ENCODE measurements at places on chromosomes 2 and 18.

DNA sequence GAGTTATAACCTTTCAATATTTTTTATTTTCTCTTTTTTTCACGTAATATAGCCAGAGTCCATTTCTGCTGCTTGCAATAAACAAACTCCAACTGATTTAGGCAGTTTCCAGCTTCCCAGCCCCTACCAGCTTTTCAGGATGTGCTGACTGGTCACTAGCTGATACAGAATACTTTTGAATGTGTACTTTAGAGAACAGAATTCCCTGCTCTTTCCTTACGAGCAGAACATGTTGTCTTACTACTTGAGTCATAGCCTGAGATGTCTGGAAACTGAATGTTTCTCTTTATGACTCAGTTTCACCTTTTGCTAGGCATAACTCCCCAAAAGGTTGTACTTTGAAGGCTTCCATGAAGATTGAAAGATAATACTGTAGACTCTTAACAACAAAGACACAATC, 44.5 kb upstream of the KCNE4 start:
- no peak for DNase-seq

GRCh38 chr18:78675231-78675630, 304.4 kb upstream of the SALL3 start:
- DNase-seq = no peak

- DNase-seq = no peak
These were observed 1.4 kb upstream of the CAPN10 start for GRCh38 chr2:240585101-240585500.

GRCh38 chr2:148899638-148900318, 24.8 kb downstream of the KIF5C start:
- DNase-seq = no peak

GRCh38 chr18:54776282-54776977, 51.8 kb upstream of the RAB27B start:
- no peak for DNase-seq

DNA sequence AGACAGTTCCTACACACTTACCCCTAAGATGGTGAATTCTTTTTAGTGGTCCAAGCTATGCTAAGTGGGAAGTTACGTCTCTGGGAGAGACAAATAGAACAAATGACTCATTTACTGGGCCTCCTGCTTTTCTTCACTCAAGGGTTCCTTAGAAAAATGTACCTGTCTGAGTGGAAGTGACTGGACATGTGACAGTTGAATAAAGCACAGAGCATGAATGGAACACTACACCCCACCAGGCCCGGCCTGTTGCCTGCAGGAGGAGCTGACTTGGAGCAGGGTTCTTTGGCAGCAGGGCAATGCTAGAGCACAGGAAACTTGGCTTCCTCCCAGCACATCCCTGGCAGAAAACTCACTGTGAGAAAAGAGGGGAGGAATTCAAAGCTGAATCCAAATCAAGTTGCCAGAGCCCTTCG, 451.0 kb upstream of the SETBP1 start:
- DNase-seq = no peak

DNA sequence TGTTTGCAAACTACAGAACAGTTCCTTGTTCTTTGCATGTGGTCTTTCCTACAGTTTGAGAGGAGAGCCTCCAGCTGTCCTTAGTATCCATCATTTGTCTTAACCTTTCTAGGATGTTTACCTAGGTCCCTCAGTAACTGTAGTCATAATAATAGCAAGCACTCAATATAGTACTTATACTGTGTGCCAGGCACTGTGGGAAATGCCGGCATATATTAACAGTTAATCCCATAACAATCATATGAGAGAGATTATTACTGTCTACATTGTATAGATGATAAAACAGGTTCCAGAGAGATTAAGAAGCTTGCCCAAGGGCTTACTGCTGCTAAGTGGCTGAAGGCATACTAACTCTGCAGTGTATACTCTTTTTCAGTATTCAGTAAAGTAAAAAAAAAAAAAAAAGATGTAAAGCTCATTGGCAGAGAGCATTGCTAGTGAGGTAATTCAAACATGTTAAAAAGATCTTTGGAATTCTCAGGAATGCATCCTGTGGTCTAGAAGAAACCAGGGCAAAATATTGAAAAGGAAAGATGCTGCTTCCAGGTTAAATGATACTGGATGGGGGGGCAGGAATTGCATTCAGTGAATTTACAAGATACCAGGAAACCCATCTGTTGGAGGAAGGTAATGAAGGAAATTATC, 72.3 kb downstream of the SPTBN1 start:
- no peak for DNase-seq

GRCh38 chr2:183124957-183125255, 663 bp downstream of the NUP35 start:
- no peak for DNase-seq

DNA sequence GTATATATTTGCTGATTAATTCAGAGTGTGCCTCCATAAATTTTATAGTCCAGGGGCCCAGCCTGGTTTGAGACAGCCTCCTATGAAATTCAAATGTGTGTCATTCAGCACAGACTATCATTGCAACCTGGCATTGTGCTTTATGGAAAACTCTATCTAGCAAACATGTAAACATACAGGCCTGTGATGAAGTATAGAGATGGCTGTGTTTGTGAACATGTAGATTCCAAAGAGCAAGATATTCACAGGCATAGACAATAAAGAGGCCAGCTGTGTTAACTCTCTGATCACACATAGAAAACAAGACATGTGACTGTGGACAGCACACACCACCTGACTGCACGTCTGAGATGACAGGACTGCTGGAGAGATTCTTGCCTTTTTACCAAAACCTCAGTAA, 297.9 kb downstream of the EN1 start:
- DNase-seq = no peak

GRCh38 chr2:74498500-74499266, 720 bp downstream of the LBX2 start:
- no peak for DNase-seq

GRCh38 chr2:7180638-7181370, 263.6 kb downstream of the RNF144A start:
- no peak for DNase-seq

GRCh38 chr18:3998698-3999333, 456.3 kb downstream of the DLGAP1 start:
- DNase-seq = no peak

GRCh38 chr2:134079373-134079772, 174.5 kb upstream of the MGAT5 start:
- DNase-seq = no peak

- DNase-seq = no peak
These were observed at the start of gene CHST9 for GRCh38 chr18:27185025-27185763. TSS of gene CHST9 (minus strand) at chr18:27185308. CDS start at chr18:27142809, 42,499 bp downstream.

- no peak for DNase-seq
These were observed 71.4 kb upstream of the ITGB6 start for GRCh38 chr2:160271171-160272086.

DNA sequence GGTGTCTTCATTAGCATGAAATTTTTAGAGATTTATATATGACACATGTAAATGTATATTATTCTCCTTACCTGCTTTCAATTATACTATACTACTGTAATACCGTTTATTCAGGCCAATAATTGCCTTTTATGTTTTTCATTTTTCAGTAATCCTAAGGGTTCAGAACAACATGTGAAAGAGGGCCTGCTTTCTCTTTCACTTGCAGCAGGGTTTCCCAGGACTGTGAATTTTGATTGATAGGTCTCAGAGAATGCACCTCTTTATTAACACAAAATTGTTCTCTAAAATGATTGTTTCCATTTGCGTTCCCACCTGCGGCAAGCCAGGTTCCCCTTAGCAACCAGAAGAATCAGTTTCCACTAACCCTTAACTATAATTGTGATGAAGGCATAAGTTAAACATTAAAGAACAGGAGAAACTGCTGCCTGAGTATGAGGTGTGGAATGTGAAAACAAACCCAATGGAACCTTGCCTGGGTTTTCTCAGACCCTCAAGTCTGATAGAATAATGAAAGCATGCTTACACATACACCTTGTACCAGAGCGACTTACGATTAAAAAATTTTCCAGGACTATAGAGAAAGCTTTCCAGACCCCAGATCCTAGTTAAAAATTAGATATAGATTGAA, 1591.2 kb upstream of the LRRTM1 start:
- DNase-seq = no peak

GRCh38 chr2:8475349-8476031, 206.4 kb upstream of the ID2 start:
- DNase-seq = no peak

GRCh38 chr18:54742659-54743604, 85.3 kb upstream of the RAB27B start:
- DNase-seq = no peak

GRCh38 chr18:9596226-9596625, 18.1 kb downstream of the PPP4R1 start:
- no peak for DNase-seq

DNA sequence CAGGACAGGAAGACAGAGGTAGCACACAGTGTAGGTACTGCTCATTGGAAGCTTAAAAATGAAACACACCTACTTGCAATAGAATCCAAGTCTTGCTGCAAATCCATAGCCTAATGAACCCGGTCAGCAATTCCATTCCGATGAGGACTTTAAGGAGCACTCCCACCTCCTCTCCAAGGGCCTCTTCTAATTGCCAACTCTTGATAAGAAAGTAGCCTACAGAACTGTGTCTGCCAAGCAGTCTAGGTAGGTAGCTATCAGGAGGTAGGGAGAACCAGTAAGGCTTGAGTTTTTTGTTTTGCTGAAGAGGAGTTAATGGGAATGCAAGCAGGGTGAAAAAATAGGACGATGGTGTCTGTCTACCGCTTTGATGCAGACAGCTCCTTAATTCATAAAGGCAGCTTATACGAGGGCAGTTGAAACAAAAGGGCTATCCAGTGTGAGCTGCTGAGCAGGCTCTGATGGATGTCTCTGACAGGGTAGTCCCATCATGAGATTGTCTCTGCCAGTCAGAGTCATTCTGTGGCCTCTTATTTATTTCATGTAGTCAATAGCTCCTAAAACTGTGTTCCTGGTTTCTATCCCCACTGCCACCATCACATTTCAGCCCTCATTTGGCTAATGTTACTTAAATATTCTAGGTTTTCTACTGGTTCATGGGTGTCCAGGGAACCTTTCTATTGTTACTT, 155.6 kb upstream of the DNMT3A start:
- no peak for DNase-seq

GRCh38 chr18:48530399-48531081, 8.3 kb upstream of the CTIF start:
- no peak for DNase-seq

DNA sequence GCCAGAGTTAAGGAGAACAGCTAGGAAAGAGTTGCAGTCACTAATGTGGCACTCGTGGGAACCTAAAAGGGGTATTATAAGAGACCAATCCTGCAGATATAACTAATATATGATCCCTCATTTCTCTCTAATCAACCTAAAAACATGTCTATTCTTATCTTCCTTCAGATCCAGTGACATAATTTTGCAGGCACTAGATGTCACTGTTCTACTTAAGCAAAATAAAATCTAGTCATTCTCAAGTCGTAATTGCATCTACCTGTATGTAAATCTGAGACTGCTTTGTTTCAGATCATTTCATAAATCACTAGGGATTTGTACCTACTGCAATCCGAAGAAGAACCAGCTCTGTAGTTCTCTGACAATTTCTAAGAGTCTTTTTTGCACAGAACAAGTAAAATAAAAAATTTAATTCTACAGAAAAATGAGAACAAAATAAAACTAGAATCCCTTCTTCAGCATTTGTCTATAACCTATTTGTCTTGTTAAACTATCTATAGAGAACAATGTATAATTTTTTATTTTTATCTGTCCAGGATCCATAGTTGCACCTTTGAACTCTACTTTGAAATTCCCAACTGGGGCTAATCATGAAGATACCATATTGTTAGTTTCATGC, 56.5 kb upstream of the ERBB4 start:
- DNase-seq = no peak

- no peak for DNase-seq
These were observed 36.8 kb downstream of the SLC66A2 start for GRCh38 chr18:79914614-79915160.

DNA sequence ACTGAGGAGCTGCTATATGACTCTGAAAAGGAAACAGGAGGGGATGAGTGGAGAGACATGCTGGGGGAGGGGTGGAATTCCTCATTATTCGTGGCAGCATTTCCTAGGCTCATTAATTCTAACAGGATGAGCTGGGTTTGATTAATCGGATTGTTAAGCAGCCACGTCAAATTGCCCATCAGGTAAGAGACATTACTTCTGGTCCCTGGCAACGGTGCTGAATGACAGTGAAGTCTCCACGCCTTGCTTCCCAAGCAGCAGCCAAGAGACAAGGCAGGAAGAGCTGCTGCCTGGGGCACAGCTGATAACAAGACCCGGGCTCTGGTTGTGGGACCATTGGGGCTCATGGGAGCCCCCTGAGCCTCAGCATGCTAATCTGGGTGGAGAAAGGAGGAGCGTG, 86.6 kb downstream of the MARCHF4 start:
- DNase-seq = no peak

DNA sequence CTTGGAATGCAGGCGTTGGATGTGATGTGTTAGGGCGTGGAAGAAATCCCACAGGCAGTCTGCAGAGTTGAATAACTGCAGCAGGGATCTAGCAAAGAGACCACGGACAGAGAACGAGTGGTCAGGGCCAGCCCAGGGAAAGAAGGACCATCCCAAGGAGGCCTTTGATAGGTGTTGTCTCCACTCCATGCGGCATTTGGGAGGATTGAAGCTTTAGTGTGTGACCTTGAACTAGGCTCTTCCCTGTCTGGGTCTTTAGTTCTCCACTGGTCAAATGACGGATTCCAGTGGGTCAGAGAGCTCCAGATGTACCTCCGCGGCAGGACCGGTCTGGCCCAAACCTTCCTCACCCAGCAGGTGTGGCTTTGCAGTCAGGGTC, 18.4 kb downstream of the GREB1 start:
- DNase-seq = no peak

- DNase-seq = no peak
These were observed 27.7 kb downstream of the ELP2 start for GRCh38 chr18:36157441-36157840.

DNA sequence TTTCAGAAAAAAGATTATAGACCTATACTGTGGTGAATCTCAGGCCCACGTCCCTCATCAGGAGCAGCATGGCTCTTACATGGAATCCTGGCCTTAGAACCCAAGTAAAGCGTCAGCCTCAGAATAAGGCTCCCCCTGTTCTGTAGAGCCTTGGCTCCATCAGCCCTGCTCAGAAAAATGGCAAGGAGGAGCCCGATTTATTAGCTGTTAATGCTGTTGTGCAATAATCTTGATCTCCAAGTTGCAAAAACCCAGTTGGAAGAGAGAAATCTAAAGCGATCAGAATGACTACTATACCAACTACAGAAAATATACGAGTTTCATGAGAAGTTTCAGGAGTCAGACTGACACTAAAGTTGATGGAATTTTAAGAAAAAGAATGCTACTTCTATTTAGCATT, 35.6 kb upstream of the CTAGE1 start:
- no peak for DNase-seq
